Foreskin melanocyte (primary cell): ENCODE measurements at places on chromosomes 7 and 10.

DNA sequence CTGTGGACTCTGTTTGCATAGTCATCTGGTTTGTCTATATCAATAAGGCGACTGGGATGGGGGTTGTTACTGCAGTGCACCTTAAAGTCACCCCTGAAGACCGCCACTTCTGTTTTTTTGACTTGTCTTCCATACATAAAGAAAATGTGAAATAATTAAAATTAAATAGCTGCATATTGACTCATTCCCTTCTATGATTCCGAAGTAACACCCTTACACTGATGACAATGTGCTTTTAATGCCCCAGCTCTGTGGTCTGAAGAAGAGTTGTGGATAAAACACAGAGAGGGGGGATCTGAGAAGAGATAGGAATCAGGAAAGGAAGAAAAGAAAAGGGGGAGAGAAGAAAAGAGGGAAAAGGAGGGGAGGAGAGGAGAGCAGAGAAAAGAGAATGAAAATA, 796.9 kb upstream of the MBL2 start:
- no peak for DNase-seq

DNA sequence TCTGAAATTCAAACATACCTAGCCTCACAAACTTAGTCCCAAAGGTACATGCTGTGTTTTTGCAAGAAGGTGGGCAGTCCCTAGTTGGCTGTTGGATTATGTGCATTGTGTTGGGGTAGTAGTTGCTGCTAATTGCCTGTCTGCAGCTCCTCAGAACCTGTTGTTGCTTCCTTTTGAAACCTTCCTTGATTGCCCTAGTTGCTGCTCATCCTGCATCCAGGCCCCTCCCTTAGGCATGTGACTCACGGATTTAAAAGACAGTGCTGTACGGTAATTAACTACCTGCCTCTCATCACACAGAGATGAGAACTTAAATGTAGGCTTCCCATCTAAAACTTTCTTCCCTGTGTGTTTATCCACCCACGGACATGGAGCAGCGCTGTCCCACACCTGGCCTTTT, 67.7 kb downstream of the BMPR1A start:
- no peak for DNase-seq

GRCh38 chr7:135321556-135321955, 87.9 kb downstream of the STRA8 start:
- no peak for DNase-seq

DNA sequence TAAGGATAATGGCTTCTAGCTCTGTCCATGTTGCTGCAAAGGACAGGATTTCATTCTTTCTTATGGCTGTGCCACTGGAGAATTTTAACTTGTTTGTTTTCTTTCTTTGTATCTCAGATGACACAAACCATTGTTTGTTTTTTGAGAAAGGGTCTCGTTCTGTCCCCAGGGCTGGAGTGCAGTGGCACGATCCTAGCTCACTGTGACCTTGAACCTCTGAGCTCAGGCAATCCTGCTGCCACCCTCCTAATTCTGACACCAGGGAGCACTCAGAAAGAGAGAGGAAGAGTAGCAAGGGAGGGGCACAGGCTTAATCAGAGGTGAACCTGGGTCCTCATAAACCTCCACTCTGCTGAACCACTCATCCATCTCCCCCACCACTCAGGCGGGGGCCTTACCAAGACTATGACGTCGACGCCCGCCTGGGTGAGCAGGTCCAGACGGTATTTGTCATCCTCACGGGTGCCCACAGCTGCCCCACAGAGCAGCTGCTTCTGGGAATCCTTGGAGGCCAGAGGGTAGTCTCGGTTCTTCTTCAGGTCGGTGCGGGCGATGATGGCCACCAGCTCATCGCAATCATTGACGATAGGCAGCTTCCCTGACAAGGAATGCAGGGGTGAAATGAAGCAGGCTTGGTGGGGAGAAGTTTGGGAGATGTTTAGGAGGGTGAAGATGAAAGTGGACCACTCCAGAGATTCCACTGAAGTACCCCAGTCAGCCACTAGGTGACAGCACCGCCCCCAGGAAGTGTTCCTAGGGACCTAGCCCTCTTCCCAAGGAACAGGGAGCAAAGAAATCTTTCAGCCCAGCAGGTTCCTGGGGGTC, 11.6 kb downstream of the IMPDH1 start:
- no peak for DNase-seq

GRCh38 chr7:8389593-8390261, 43.7 kb upstream of the NXPH1 start:
- peak; percentile 20 for DNase-seq

- no peak for DNase-seq
These were observed 1.2 kb downstream of the TRDMT1 start for GRCh38 chr10:17200001-17200911.

GRCh38 chr7:32069116-32069650, 1.0 kb downstream of the PDE1C start:
- no peak for DNase-seq

DNA sequence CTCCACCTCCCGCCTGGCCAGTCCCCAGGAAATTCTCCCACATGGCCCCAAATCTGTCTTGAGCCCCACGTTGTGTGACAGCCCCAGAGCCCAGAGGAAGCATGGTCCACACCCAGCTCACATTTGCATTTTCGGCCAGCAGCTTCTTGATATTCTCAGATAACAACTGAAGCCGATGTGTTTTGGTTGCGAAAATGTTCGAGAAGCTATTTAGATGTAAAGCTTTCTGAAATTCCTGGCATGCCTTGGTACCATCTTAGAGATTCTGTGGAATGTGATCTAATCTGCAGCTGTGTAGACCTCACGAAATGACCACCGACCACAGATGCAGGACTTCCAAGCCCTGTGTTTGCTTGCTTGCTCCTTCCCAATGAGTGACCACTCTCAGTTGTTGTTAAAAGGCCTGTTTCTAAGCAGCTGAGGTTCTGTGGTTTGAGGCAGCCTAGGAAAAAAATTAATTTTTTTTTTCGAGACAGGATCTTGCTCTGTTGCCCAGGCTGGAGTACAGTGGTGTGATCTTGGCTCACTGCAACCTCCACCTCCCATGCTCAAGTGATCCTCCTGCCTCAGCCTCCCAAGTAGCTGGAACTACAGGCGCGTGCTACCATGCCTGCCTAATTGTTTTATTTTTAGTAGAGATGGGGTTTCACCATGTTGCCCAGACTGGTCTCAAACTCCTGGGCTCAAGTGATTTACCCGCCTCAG, 8.8 kb downstream of the SLC4A2 start:
- DNase-seq: no peak

GRCh38 chr7:43646603-43647338, 63.9 kb downstream of the STK17A start:
- DNase-seq: no peak
